ENCODE measurements at places on chromosomes 1 and 21.

DNA sequence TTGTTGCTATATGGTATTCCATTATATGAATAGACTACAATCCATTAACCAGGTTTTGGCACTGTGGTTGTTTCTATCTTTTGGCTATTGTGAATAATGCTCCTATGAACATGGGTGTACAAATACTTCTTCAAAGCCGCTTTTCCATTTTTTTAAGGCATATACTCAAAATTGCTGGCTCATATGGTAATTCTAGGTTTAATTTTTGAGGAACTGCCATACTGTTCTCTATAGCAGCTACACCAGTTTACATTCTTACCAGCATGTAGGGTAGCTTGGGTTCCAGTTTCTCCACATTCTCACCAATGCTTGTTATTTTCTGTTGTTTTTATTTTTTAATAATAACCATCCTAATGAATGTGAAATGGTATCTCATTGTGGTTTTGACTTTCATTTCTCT lies 19.9 kb upstream of the AGO1 start:
- DNase-seq, result no peak

GRCh38 chr21:42781150-42781970 lies 98.0 kb downstream of the WDR4 start:
- peak; percentile 23 for DNase-seq

DNA sequence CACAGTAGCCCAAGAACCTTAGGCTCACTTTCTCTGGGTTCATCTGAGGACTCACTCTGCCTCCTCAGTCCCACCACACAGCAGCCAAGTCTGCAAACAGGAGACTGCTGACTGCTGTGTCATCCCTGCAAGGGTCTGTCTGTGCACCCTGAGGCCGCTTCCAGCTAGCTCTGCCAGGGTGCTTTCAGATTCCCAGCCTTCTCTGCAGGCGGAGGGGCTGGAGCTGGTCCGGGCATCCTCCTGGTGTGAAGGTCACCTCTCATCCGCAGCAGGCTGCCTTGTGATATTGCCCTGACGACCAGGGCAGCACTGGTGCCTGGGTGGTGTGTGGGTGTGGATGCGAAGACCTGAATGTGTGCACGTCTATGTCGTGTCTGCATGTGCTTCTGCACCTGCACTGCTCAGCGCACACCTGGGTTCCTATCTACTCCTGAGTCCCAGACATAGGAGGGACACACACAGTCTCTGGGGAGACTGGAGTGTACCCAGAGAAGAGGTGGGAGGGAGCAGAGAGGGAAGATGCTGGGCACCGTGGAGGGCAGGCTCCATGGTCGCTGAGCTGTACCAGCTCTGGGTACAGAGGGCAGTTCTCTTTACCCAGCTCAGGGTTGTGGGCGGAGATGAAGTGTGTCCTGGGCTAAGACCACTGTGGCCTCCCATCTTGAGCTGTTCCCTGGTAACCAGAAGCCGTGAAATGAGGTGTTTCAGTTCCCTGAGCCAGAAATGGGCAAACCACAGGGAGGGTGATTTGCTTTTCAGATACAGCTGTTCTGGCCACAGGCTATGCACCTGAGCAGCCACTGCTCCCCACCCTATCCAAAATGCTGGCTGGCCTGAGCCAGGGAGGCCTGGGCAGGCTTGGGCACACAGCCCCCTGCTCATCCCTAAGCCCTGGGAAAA lies 160.9 kb upstream of the CSF3R start:
- no peak for DNase-seq

GRCh38 chr1:81519987-81520386 lies 280.7 kb upstream of the ADGRL2 start:
- no peak for DNase-seq

GRCh38 chr1:94634977-94635416 lies 93.4 kb upstream of the F3 start:
- DNase-seq, result no peak
